ENCODE measurements at places on chromosomes 1 and 21.

DNA sequence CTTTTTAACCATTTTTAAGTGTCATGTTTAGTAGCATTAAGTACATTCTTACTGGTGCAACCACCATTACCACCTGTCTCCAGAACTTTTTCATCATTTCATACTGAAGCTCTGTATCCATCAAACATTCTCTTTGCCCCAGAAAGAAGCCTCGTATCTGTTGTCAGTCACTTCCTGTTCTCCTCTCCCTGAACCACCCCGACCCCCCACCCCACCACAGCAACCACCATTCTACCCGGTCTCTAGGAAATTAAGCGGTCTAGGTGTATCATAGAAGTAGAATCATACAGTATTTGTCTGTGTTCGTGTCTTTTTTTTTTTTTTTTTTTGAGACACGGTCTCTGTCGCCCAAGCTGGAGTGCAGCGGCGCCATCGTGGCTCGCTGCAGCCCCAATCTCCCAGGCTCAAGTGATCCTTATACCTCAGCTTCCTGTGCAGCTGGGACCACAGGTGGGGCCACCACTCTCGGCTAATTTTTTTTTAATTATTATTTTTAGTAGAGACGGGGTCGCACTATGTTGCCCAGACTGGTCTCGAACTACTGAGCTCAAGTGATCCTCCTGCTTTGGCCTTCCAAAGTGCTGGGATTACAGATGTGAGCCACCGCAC is 23.7 kb upstream of the EPHA8 start:
- no peak for DNase-seq

- DNase-seq, result no peak
Measured at GRCh38 chr21:44931501-44932407, 8.1 kb upstream of the SLX9 start.

GRCh38 chr1:44152692-44153091 is 11.3 kb upstream of the KLF18 start:
- no peak for DNase-seq

DNA sequence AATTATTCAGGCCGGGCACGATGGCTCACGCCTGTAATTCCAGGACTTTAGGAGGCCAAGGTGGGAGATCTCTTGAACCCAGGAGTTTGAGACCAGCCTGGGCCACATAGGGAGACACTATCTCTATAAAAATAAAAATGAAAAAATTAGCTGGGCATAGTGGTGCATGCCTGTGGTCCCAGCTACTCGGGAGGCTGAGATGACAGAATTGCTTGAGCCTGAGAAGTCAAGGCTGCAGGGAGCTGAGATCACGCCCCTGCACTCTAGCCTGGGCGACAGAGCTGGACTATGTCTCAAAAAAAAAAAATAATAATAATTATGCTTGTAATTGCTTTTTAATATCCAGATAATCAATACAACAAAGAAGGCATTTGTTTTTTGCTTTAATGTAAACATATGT is 91.3 kb downstream of the RIPK4 start:
- DNase-seq, result no peak
